ENCODE measurements at places on chromosomes 1 and 21. TPM values are rescaled to one million over a fixed set of nuclear protein-coding genes. Genes with fewer than 3 reads are reported as not detected.

The RAB7B gene
- 0.78 TPM for total RNA-seq

DNA sequence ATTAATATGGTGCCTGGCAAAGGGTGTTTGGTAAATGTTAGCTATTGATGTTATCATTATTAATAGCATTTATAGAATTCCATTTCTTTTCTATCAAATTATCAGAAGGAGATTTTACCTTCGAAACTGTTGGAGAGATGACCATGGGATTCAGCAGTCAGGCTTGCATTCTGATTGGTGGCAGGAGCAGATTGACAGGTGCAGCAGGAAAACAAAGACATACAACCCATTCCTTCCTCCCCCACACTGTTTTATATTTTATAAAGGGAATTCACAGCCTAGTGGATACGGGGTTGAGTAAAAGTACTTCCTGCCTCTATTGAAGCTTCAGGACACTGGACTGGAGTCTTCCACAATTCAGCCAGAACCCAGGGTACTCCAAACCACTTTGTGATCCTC is 55.1 kb upstream of the SYT14 start:
- DNase-seq = no peak

The DCST2 gene
- 0.16 TPM for total RNA-seq

- no peak for DNase-seq
Observed at GRCh38 chr1:156896490-156897033, 3.0 kb downstream of the PEAR1 start.

DNA sequence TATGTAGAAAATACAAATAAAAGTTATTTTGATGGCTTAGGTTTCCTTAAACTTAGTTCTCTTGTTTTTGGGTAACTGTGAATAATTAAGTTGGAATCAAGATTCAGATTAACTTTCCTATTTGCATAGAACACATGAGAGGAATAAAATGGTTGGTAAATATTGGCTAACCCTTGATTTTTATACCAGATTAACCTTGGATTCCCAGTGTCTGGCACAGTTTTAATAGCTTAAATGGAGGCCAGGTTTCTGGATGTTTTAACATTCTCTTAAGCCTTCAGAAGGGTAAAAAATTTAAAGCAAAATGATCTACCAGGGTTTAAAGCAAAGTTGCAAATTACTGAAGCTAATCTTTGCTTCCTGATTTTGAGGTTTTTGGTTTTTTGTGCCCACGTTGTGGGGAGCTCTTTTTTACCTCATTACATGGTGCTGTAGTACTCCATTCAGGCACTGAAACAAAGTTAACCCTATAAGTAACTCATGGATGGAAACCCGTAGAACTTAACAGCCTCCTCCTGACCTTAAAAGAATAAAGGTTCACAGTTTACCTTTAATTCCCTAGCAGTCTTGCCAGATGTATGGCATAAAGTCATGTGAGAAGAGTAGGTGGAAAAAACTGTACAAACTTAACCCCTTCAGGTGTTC is 8.4 kb upstream of the SPATA1 start:
- no peak for DNase-seq

Data from occipital lobe (tissue), 3 donors.